ENCODE measurements at places on chromosomes 12 and 14.

DNA sequence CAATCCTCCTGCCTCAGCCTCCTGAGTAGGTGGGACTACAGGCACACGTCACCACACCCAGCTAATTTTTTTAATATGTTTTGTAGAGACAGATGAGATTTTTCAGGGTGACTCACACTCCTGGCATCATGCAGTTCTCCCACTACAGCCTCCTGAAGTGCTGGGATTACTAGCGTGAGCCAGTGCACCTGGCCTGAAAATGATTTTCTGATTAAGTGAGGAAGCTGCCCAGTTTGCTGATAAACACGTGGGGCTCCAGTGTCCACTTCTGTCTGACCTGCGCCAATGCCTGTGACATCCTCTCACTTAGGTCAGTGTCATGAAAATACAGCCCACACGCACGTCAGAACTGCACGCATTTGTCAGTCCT lies 37.0 kb upstream of the SFSWAP start:
- DNase-seq, result no peak

- DNase-seq, result peak; percentile 61
Observed at GRCh38 chr14:99774556-99775307, 18.5 kb upstream of the EML1 start.

DNA sequence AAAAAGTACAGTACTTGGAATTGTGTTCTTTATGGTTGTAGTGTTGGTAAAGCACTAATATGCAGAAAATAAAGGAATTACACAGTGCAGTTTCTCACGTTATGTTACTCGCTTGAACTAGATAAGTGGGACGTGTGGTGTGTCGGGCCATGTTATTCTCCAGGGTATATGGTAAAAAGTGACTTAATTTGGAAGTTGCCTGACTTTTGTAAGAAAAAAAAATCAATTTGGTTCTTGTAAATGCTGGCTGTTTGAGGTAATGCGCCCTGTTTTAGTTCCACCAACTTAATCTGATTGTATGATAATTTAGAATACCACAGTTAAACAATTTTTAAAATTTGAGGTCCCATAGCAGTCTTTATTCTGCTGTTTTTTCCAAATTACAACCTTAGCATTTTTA lies 4.1 kb downstream of the ARF6 start:
- no peak for DNase-seq

- no peak for DNase-seq
Observed at GRCh38 chr14:75968456-75968855, 13.3 kb downstream of the TGFB3 start.

GRCh38 chr12:56932146-56932545 lies 2.1 kb downstream of the SDR9C7 start:
- no peak for DNase-seq

DNA sequence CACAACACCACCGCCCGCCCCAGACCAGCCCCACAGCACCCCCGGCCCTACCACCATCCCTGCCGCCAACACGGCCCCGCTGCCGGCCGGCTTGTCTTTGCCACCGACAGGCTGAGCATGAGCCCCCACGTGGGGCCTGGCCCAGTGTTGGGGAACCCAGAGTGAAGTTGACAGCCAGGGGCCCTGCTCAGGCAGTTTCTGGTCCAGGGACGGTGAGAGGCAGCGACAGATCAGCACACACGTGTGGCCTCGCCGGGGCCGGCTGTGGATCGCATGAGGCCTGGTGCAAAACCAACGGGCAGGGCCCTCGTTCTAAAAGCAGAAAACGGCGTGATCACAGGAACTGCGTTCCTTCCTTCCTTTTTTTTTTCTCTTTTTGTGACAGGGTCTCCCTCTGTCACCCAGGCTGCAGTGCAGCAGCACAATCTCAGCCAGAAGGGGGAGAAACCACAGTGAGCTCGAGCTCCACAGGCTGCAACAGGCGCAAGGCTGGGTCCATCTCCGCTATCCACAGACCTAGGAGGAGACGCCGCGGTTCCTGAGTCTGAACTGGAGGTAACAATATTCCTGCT lies 50.5 kb upstream of the FBRSL1 start:
- DNase-seq, result no peak

DNA sequence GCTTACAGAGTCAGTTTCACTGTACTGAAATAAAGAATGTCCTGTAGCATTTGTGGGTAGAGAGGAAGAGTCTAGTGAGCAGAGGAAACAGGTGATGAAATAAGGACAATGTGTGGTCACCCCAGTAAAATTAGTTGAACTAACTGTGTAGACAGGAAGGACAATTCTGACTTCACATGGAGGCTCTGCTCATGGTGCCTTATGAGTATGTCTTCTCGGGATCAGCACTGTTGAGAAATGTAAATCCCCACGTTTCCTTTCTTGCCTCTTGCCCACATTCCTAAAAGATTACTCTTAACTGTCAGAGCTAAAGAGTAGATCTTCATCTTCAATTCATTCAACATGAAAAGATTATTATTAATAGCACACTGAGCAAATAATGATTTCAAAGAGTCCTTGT lies 113.2 kb upstream of the FLRT2 start:
- no peak for DNase-seq

GRCh38 chr14:71452987-71453386 lies 479.2 kb upstream of the RGS6 start:
- DNase-seq, result no peak

GRCh38 chr12:47270782-47271664 lies 191.3 kb upstream of the AMIGO2 start:
- DNase-seq, result no peak

DNA sequence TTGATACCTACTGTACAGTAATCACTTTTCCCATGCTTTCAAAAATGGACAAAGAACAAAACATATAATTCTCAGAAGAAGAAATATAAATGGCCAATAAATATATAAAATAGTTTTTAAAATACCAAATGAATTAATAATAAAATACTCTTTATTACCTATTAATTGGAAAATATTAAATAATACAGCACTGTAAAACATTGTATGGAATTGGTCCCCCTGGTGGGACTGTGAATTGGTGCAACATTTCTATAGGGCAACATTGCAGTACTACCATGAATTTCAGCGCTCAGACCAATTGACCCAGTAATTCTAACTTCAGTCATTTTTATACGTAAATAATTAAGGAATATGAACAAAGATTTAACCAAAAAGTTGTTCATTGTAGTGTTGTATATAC lies 162.6 kb downstream of the PELI2 start:
- no peak for DNase-seq

DNA sequence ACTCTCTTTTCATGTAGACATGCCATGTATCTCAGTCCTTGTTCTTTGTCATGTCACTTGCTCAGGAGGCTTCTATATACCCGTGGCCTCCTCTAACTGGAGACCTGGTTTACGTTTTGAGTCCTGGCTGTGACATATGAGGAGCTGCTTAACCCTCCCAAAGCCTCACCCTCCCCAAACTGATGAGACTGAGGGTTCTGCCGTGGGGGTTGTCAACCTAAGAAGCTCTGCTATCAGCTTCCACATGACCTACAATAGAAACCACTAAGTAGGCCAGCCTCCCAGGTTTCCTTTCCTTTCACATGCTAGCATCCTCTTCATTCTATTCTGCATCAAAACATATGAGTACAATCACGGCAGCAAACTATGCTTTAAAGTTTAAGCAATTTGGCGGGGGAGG lies 76.8 kb upstream of the WSCD2 start:
- no peak for DNase-seq

GRCh38 chr14:59186306-59186705 lies 2.2 kb upstream of the DAAM1 start:
- no peak for DNase-seq

Measured in cerebellar cortex (tissue), 1 donor.